ENCODE measurements at places on chromosomes 16 and 17.

DNA sequence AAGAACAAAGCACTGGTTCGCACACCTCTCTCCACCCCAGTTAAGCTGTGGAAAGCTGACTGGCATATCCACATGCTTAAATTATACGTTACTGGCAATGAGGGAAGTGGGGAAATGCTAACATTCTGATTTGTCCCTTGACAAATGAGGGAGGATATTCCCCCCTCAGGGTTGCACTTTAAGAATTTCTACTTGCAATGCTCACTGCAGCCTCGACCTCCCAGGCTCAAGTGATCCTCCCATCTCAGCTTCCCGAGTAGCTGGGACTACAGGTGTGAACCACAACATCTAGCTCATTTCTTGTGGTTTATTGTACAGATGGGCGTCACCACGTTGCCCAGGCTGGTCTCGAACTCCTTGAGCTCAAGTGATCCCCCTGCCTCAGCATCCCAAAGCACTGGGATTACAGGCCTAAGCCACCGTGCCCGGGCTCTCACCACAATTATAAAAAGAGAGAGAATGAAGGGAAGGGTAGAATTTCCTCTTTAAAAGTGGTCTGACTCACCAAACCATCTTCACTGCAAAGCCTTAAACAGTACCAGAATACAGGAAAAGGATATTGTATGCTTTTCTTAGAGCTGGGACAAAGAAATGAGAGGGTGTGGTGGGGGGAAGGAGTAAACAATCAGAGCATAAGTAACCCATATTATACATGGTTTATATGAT, 38.9 kb downstream of the KANSL1 start:
- no peak for DNase-seq

GRCh38 chr16:81817789-81818567, 38.9 kb downstream of the PLCG2 start:
- no peak for DNase-seq

DNA sequence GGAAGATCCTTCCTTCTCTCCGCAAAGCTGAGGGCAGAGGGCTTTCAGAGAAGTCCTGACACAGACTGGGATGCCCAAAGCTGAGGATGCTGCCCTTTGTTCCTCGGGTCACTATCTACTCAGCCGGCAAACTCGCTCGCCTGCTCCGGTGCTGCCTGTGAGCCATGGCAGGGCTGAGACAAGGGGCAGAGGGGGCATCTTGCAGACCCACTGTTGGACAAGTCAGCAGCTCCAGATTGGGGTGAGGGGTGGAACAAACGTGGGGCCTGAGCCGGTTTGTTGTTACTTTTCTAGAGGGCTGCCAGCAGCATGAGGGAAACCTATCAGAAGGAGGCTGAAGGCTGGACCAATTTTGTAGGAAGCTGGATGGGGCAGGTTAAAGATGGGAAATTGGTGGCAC, 47.1 kb upstream of the PIK3R6 start:
- DNase-seq, result no peak

DNA sequence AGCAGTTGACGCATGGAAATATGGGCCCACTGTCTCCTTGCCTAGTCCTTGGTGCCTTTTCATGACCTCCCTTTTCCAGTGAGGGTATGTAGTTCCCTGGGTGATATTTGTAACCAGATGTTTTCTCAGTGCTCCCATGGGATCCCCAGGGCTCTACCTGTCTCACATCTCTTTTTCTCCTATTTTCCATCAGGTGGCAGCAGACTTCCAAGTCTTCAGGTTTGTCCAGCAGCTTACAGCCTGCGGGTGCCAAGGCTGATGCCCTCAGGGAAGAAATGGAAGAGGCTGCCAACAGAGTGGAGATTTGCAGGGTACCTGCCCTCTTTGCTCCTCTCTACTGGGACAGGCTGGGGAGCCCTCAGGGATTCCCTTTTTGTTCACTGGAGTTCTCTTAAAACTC, 89.1 kb downstream of the ELAC2 start:
- DNase-seq, result no peak

GRCh38 chr17:67488161-67488560, 111.1 kb downstream of the PITPNC1 start:
- no peak for DNase-seq

GRCh38 chr16:83789642-83790401, 18.0 kb upstream of the HSBP1 start:
- no peak for DNase-seq

- no peak for DNase-seq
These were observed 8.0 kb downstream of the ZNF205 start for GRCh38 chr16:3120435-3120834.

DNA sequence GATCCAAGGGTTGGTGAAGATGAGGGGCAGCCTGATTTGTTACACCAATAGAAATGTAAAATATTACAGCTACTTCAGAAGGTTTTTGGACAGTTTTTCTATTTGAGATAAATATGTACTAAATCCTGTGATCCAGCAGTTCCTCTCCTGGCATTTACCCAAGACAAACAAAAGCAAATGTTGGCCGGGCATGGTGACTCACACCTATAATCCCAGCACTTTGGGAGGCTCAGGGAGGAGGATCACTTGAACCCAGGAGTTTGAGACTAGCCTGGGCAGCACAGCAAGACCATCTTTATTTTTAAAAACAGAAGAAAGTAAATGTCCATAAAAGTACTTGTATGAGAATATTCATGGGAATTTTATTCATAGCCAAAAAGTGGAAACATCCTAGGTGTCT, 64.8 kb upstream of the MRC2 start:
- DNase-seq, result no peak

GRCh38 chr17:1561420-1562175, 994 bp downstream of the PITPNA start:
- DNase-seq, result no peak

DNA sequence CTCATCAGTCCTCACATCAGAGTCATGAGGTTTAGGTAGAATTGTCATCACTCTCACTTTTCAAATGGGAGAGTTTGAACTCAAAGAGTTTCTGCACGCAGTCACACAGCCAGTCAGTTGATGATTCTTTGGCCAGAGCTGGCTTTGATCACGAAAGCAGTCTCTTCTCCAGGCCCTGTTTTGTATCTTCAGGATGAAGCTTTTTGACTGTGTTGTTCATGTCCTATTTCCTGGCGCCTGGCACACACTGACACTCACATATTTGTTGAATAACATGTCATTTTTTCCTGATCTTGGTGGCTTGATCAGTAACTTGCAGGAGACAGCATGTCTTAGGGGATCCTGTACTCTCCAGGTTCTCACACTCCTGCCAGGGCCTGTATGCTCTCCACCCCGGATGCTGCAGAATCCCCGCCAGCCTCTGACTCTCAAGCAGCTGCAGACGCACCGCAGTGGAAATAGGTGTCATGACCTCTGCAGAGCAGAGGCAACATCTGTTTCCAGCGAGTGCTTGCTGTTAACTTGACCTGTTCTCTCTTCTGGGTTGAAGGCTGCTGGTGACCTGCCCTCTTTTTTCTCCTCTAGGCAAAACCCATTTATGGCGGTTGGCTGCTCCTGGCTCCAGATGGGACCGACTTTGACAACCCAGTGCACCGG, 33.0 kb downstream of the MPRIP start:
- no peak for DNase-seq

DNA sequence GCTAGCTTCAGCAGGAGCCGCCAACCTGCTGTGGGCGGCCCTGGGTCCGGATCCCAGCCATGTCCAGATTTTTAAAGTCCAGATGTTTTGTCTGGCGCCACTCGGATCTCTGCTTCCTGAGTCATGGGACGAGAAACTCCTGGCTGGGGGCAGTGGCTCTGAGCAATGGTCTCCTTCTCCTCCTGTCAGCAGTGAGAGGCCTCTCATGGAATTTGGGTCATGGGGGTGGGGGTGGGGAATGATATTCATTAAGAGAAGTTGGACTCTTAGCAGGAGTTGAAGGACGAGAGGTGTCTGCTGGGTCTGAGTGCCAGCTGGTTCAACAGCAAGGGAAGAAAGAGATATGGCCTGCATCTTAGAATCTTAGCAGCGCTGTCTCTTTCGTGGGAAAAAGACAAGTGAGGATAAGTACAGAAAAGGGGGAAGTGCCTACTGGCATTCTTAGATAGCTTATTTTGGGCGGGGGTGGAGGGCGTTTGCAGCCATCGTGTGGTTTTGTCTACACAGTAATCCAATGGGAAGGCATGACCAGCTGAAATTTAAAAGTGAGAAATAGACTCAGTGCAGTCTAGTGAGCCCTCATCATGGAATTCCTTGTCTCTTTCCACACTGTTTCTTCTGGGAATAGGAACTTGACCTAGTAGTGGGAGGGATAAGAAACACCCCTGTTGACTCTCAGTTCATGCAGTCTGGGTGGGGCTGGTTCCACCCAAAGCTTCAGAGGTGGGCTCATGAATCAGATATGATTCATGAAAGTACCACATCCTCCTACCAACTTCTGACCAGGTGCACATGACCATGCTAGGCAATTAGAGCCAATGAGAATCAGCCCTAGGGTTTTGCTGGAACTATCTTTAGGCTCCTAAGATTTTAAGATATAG, 80.5 kb downstream of the MYH13 start:
- no peak for DNase-seq

GRCh38 chr17:6090253-6090652, 20.1 kb downstream of the WSCD1 start:
- DNase-seq, result no peak

- no peak for DNase-seq
These were observed 15.6 kb downstream of the SLC6A2 start for GRCh38 chr16:55671206-55671973.

DNA sequence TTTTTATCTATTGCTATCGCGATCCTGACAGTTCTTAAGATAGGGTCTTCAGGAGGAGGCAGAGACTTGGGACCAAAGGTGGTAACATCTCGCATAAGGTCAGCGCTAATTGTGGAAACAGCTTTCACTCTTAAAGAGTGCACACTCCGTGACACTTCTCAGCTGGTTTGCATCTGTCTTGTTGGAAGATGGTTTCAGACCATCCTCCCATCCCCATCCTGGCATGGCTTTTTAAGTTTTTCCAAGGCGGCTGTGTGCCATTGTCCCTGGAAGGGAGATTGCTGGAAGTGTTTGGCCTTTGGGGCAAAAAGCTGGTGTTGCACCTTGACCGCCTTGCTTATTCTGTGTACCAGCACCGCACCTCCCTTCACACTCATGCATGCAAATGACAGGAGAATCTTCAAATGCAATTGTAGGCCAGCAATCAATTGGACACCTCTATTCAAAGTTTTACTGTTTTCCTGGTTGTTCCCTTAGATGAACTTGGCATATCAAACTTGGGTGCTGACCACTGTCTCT, 1.5 kb downstream of the SOCS7 start:
- no peak for DNase-seq

DNA sequence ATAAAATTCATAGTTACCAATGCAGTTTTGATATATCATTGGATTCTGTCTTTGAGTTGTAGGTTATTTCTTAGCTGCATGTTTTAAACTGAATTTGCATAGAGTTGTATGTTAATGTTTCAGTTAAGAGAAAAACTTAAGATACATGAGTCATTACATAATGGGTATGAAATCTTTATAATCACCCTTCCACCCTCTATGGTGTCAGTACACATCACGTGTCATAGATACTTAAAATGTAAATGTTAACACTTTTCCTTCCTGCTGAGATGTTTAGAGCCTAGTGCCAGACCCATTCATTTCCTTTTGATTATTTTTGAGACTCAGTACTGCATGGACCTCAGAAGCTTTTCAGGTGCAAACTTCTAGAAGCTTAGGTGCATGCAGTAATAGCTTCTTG, 20.5 kb downstream of the ZNF207 start:
- no peak for DNase-seq

- no peak for DNase-seq
These were observed 669.0 kb upstream of the CA10 start for GRCh38 chr17:52827526-52827925.

- no peak for DNase-seq
These were observed 22.8 kb downstream of the NKD1 start for GRCh38 chr16:50570808-50571598.
